ENCODE measurements at places on chromosomes 12 and 14. TPM values are rescaled to one million over a fixed set of nuclear protein-coding genes. Genes with fewer than 3 reads are reported as not detected.

- no peak overlapping the region for H3K4me3 ChIP-seq
- H3K4me1 ChIP-seq = no peaks in the 10 kb centered on the region
Measured at GRCh38 chr12:77594366-77594765, 236.3 kb upstream of the NAV3 start.

DNA sequence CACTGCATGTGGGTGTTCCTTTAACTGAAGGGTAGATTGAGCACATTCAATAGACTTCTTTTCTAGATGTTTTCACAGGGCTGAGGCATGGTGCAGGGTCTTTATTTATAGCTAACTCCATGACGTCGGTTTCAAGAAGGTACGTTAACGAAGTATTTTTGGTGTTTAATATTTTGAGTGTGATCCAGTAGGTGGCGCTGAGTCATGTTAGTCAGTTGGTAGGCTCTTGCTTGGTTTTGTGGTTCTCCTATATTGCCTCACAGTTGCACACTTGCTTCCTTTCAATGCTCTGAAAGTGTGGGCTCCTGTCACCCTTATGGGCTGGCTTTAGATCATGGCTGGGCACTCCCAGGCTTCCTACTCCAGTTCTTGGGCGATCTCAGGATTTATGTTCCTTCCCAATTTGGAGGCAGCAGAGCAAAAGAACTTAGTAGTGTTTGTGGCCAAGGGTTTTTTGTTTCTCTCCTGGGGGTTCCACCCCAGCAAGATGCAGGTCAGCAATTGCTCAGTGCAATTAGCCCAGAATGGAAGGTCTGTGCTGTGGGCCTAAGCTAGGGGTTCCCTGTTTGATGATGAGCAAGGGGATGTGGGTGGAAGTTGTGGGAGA, 471.6 kb upstream of the FOXG1 start:
- no peaks in the 10 kb centered on the region for H3K27me3 ChIP-seq
- no peaks in the 10 kb centered on the region for H3K4me1 ChIP-seq
- no peaks in the 10 kb centered on the region for H3K36me3 ChIP-seq
- H3K27ac ChIP-seq = no peak overlapping the region
- no peak overlapping the region for H3K4me3 ChIP-seq

STX2 gene
- total RNA-seq = 19.6 TPM

GRCh38 chr12:62438098-62438692, 28.4 kb upstream of the MON2 start:
- peaks cover 42% of the 10 kb centered on the region for H3K27me3 ChIP-seq
- no peak overlapping the region for H3K4me3 ChIP-seq
- no peaks in the 10 kb centered on the region for H3K36me3 ChIP-seq
- DNase-seq = peak; percentile 12

SRRM4 gene
- not detected for total RNA-seq

All from activated T-helper 2 cell treated with anti-CD3 and anti-CD28 coated beads, Interferon-gamma antibody, Interleukin-2, Interleukin-4, amounts not matched to agents 10 μg/mL and 5 μg/mL and 100 μg/mL, durations not matched to agents 14 hours and 24 hours and 36 hours (primary cell).